ENCODE measurements at places on chromosomes 6 and 20.

DNA sequence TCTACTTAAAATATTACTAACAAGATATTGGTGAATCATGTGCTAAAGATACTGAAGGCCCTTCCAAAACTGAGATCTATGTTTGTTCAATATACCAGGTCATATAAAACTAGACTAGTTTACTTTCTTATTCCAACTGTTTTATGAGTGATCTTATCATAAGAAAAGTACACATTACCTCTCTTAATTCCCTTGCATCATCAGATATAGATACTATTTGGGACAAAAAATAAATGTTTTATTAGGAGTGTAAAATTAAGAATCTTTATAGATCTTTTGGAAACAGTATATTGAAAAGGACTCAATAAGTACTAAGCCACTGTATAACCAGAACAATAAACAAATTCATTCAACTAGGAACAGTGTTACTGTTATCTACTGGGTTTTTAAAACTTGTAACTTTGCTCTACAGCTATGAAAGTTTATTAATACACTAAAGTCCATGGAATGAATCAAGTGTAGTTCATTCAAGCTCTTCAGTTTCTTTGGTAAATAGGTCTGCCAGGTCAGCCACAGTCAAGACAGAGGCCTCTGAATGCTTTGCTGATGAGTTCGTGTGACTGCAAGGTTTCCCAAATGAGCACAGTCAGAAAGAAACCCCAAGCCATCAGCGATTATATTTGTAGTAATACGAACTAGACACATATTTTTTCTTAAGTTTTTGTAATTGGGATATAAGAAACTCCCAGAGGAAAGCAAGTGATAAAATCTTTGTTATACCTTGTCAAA, 71.8 kb upstream of the FBXO30 start:
- no peak for DNase-seq

- DNase-seq = no peak
These were observed 1086.2 kb downstream of the KIF16B start for GRCh38 chr20:15487030-15487429.

GRCh38 chr20:55893031-55893430, 112.3 kb downstream of the CBLN4 start:
- DNase-seq = no peak

DNA sequence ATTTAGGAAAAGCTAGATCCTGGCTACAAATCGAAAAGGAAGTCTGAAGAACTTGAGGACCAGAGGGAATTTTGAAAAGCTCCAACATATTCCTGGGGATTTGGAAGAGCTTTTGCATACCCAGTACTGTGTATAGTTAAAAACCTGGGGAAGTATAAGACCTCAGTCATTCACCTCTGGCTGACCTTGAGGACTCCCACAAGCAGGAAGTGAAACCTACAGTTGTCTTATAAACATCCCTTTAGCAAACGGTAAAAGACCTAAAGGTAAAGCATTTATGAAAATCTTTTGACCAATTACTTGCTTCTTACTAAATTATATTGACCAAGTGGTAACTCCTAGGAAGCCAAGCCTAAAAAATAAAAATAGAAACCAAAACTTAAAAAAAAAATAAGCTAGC, 175.0 kb downstream of the HAO1 start:
- no peak for DNase-seq

DNA sequence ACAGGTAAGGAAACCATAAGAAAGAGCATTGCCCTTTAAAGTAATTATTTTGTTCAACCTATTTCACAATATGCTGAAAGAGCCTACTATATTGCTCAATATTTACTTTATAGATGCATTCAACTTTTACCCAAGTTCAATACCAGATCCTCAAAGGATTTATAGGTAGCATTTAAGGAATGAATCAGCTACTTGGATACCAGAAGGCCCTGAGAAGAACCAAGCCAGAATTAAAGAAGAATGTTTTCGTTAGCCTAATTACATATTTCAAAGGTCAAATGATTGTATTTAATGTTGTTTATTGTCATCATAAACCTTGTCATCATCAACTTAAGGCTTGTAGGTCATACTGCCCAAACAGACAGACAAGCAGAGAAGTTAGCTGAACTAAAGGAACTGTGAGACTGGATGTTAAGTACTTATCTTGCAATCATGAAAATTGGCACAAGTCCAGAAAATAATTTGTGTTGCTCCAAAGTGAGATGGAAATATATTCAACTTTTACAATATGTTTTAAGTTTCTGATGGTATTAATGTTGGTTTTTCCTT, 636.7 kb downstream of the RFPL4B start:
- peak; percentile 7 for DNase-seq

- DNase-seq = peak; percentile 38
These were observed 331.2 kb downstream of the QKI start for GRCh38 chr6:163745536-163746400.

DNA sequence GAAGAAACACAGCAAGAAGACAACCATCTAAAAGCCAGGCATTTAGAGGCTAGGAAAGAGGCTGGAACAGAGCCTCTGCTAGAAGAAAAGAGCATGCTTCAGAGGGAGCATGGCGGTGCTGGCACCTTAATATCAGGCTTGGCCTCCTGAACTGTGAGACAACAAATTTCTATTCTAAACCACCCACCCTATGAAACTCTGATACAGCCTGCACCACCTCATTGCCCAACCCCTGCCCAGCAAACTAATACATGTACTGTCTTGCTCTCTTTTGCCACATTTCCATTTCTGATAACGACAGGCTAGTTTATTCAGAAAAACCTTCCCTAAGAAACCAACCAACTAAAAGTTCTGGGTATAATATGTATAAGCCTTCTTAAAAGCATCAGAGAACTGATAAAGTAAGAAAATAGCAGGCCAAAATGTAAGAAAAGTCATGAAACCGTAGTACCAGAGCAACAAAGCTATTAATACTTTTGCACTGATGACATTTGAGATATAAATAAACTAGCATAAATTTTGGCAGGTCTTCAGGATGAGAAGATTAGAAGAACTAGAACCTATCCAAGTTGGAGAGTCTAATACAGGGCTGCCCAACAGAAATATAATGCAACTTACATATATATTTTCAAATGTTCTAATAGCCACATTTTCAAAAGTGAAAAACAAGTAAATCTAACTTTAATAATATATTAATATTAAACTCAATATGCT, 184.7 kb upstream of the HSF2 start:
- DNase-seq = no peak

- DNase-seq = no peak
These were observed 55.2 kb downstream of the TIAM2 start for GRCh38 chr6:155050311-155050710.

DNA sequence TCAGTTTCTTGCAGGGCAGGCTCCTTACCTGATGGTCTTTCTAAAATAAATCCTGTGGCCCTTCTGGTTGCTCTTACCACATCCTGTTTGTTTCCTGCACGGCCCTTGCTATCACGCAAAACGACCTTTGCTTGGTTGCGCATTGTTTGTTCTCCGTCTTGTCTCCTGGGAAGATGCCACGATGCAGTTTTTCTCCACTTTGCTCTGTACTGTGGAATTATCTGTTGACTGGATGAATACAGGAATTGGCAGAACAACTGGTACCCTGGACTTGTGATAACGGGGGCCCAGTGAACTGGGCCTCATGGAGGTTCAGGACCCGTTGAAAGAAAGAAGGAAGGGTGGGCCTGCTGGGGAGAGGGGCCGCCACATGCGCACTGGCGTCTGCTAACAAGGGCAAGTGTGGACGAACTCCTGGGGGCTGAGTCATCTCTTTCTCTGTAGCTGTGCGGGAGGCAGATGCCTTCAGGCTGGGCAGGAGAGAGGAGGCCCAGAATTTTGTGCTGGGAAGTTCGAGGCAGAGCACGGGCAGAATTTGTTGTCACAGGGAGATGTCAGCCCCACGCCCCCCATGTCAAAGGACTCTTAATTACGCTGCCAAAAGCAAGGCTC, 139.9 kb downstream of the BMP7 start:
- no peak for DNase-seq

DNA sequence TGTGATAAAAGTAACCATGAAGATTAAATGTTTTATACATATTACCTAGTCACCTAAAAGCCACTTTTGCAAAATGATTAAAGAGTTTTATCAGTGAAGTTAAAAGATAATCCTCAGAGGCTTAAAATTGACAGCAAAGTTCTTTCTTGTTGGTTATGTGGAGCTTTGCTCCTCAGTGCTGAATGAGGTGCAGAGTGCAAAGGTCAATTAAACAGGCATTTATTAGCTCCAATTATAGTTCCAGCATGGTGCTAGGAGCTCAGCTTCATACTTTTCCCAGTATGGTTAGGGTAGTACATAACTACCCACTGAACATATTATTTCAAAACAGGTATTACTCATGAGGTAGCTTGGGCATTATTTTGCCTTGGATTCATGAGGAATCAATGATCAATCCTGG, 414.0 kb upstream of the RUNX2 start:
- no peak for DNase-seq

DNA sequence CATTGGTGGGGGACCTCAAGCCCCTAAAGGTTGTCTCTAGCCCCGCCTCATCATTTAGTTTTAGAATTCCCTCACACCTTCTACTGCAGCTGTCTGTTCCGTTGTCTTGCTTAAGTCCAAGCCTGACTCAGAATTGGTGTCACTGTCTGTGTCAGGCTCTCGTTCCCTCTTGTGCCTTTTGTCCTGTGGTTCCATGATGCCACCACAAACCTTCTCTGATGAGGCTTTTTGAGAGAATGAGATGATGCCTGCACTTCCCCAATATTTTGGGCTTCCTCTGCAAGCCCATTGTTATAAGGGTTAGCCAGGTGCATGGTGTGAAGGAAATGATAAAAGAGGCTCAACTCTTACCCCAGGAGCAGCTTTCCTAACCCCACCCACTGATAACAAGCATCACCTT, 8.1 kb upstream of the AKIRIN2 start:
- DNase-seq = no peak

All from brain pericyte (primary cell).